ENCODE measurements at places on chromosomes 5 and 9.

GRCh38 chr9:36999728-37000333, 34.2 kb downstream of the PAX5 start:
- DNase-seq = no peak

DNA sequence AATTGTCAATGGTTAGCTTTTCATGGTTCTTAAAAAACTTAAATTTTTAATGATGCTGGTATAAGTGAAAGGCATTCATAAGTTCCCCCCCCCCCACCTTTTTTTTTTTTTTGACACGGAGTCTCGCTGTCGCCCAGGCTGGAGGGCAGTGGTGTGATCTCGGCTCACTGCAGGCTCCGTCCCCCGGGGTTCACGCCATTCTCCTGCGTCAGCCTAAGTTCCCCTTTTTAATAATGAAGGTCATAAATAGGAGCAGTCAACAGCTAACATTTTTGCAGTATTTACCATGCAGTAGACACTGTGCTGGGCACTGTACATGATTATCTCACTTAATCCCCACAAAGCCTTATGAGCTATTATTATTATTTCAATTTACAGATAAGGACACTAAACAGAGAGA, 556.3 kb downstream of the PDE4D start:
- DNase-seq = no peak

GRCh38 chr9:109238655-109239054, 71.6 kb upstream of the FRRS1L start:
- DNase-seq = no peak

GRCh38 chr5:179905161-179905560, 2.5 kb downstream of the TBC1D9B start:
- DNase-seq = no peak

DNA sequence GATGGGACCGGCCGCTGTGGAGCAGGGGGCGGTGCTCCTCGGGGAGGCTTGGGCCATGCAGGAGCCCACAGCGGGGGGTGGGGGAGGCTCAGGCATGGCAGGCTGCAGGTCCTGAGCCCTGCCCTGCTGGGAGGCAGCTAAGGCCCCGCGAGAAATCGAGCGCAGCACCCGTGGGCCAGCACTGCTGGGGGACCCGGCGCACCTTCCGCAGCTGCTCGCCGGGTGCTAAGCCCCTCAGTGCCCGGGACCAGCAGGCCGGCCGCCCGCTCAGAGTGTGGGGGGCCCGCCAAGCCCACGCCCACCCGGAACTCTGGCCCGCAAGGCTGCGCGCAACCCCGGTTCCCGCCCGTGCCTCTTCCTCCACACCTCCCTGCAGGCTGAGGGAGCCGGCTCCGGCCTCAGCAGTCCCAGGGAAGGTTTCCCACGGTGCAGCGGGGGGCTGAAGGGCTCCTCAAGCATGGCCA, 131.5 kb downstream of the SNX18 start:
- no peak for DNase-seq

DNA sequence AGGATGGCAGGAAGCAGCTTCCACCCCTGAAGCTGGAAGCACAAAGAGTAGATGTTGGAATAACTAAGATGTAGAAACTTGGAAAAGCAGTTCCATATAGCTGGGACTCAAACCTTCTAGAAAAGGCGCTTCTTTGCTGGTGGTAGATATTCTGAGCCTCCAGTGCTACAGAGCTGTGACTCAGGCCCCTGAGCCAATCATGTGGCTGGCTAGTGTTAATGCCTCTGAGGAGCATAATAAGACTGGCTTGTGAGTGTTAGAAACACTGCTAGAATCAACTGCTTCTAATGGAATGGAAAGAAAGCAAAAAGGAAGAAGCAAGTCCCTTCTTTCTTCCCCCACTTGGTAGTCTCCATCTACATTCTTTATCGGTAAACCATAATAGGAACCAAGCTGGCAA, 234.2 kb upstream of the DMAC1 start:
- no peak for DNase-seq

DNA sequence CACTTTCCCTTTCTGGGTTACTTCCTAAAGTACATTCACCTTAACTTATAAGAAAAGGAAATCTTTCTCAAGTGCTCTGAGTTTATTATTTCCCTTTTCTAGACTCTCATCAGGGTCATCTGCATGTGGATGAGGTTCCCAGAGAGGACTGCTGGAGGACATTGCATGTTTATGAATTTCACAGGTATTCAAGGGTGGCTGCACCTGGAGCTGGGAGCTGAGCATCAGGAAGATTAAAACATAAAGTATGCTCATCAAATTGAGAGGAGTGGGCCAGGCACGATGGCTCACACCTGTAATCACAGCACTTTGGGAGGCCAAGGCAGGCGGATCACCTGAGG, 34.7 kb upstream of the PLIN2 start:
- DNase-seq = no peak

DNA sequence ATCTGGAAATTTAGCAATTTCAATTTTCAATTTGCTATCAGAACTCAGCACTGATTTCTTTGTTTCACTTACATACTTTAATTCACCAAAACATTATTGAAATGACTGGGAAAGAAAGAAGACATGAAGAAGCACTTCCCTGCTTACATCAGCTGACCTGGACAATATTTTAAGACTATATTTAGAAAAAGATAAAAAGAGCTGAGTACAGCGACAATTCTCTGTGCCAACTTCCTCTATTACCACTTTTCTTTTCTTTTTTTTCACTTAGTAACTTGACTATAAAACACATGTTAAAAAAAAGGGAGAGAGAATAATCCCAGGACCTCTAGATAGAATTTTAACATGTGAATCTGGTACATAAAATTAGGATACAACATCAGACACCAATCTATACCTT, 35.6 kb downstream of the MEF2C start:
- DNase-seq = no peak

DNA sequence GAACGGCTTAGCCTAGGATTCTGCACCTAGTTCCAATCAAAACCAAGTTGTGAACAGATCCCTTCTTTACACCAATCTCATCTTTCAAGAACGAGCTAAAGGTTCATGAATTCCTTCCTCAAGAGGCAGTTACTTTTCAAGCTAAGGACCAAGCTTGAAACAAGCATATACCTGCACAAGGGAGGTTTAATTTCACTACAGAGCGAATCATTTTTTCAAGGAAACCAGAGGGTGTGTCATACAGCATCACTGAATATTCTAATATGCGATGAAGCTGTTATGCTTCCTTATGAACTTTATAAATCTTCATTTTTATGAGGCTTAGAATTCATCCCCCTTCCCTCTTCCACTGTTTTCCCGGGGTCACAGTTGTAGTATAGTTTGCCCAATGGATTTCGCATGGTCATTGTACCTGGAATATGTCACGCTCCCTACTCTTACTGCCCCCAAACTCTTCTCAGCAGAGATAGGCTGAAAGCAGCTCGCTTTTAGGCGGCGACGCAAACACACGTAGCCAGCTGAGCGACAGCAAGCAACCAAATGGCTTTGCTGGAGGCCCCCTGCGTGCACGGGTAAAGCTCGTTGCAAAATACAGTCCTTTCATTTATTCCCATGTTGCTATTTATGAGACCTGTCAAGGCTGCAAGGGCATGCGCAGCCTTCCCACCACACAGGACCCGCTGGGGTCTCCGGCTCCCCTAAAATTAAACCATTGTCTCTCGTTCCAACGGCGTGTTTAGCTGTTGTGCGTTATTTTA, 832 bp downstream of the LMBRD2 start:
- no peak for DNase-seq

DNA sequence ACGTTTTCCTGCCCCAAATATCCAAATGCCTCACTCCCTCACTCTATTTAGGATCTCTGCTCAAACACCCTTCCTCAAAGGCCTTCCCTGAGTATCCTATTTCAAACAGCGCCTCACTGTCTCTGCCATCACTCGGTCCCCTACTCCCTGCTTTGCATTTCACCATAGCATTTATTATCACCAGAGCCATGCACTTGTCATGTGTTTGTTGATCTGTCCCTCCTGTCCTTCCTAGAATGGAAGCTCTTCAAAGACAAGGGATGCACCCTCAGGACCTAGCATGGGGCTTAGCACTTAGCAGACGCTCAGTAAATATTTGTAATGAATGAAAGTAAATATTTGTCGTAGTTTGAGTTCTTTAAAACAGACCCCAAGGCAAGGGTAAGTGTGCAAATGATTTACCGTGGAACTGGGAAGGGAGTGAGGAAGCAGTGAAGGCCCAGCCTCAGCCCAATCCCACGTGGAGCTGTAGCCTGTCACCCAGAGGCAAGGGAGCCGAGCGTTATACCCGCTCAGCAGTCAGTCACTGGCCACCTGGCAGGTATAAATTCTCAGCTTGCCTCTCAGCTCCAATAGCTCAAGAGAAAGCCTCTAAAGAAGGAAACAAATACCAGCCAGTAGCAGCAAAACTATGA, 97.7 kb upstream of the KIF2A start:
- no peak for DNase-seq

- no peak for DNase-seq
These were observed 499 bp upstream of the TMEM232 start for GRCh38 chr5:110727025-110727314.

GRCh38 chr5:115840873-115841272, 492 bp downstream of the ATG12 start:
- DNase-seq = no peak

DNA sequence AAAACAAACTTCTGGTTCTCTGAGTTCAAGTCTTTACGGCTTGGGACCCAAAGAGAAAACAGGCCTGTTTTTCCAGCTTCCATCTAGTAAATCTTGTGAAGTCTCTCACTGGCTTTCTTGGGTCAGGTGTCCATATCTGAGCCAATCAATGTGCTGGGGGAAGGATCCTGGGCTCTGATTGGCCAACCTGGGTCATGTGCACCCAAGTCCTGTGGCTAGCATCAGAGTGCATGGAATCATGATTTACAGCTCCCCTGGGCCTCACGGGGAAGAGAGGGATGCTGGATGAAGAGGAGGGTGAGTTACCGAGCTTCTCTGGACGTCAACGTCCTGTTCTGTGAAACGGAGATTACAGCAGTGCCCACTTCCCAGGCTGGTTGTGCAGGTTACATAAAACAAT, 19.4 kb downstream of the CXCL14 start:
- no peak for DNase-seq

DNA sequence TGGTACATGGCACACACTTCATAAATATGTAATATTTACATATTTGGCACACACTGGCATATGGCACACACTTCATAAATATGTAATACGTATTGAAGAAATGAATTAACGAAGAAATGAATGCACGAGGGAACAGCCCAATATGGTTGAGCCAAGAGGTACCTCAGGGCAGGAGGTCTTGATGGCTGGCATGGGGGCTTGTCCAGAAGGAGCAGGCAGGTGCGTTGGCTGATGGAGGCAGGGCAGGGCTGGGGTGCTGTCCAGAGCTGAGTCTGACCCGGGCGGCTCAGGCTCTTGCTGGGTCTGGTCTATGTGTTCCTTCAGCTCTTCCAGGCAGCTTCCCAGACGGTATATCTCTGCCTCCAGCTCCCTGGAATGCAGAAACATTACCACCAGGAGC, 26.2 kb downstream of the AKNA start:
- no peak for DNase-seq

DNA sequence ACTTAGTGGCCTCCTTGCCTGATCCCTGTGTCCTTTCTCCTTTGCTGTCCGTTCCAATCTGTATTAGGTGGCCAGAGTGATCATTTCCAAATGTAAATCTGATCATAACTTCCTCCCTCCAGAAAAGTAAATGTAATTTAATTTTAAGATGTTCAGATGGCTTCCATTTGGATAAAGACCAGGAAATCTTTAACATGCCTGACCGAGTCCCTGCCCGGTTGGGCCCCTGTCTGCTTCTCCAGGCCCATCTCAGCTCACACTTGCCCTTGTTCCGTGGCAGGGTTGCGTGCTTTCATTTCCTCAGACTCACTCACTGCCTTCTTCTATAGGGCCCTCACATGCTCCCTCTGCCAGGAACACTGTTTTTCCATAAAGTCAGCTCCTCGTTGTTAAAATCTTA, 7.6 kb downstream of the MAP3K1 start:
- DNase-seq = no peak

DNA sequence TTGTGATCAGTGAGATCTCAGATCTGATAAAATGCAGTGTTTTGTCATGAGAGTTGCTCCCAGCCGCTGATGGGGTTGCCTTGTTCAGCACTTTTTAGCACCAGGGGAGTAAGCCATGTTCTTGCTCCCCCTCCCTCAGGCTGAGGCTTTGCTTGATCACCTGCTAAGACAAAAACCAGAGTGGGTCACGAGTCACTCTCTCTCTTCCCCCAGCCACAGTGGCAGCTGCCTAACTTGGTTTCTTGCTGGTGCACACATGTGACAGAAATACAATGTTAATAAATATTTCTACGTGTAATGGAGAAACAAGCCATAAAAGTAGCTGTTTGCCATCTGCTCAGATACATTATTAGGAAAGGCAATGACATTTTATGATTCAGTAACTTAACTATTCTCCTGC, 212.4 kb upstream of the DMRT1 start:
- DNase-seq = no peak

- peak; percentile 28 for DNase-seq
These were observed 32.1 kb downstream of the NAIF1 start for GRCh38 chr9:128034821-128035652.

GRCh38 chr9:75176037-75176436, 87.7 kb downstream of the OSTF1 start:
- no peak for DNase-seq

DNA sequence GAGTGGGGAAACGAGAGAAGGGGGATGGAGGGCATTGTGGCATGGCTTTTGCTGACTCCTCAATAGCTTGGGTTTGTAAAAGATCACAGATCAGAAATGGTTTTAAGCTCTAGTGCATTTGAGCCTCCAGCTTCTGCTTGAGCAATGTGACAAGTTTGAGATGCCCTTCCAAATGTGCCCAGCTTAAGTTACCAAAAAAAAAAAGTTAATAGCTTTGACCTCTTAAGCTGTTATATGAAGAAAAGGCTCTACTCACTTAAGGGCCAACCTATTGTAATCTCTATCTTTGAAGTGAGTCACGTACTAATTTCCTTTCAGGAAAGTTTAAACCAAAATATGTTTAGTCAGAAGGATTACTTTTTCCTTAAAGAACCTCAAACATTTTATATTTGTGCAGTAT, 428.8 kb upstream of the ACTBL2 start:
- DNase-seq = no peak

DNA sequence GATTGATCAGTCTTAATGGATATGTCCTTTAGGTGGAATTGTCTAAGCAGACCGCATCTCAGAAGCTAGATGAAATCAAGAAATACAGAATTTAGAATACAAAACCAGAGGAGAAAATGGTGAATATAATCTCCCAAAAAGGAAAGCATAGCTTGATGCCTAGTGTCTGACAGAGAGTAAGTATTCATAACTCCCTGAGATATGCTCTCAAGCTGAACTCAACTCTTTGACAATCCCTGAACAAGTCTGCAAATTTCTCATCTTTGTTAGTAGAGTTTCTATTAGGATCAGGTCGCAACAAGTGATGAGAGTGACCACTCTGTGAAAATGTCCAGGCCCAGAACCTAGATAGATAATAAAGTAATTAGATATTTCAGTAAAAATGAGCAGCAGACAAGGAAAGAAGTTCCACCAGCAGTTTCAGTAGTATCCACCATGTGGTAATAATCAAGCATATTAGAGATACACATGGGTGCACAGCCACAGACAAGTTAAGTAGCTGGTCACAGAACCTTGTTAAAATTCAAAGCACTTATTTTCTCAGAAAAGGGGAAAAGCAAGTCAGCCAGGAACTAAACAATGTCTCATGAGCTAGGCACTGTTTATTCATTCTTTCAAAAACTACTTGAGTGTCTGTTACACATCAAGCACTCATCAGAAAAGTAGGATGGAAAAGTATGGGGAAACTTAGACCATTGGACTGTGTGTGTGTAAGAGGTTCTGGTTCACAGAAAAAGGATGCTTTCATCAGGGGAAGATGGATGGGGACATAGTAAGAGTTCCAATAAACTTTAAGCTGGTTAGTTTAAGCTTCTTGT, 481.5 kb upstream of the TUSC1 start:
- DNase-seq = no peak
